Activated CD8-positive, alpha-beta T cell treated with anti-CD3 and anti-CD28 coated beads, Interleukin-2, amount 10 ng/mL, durations not matched to agents 7 days and 5 days (primary cell): ENCODE measurements at places on chromosomes 4 and X. TPM values are rescaled to one million over a fixed set of nuclear protein-coding genes. Genes with fewer than 3 reads are reported as not detected.

- no peak for DNase-seq
These were observed 20.8 kb downstream of the PRDM5 start for GRCh38 chr4:120901731-120902130.

DNA sequence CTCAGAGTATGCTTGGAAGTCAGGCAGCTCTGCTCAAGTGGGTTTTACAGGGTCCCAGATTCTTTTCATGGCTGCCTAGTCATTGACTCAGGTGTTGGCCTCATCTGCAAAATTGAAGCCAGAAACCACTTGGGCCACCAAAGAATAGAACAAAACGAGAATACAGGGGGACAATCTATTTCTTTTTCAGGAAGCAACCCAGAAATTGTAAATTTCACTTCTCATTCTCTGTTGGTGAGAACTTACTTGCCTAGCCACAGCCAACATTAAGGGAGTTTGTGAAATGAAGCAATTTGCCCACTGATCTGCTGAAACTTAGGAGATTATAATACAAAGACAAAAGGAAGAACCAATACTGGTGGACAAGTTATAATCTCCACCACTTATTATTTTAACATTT lies 8.6 kb upstream of the TKTL2 start:
- DNase-seq: no peak

GRCh38 chr4:7431696-7432530 lies 2.8 kb downstream of the PSAPL1 start:
- DNase-seq: no peak

DNA sequence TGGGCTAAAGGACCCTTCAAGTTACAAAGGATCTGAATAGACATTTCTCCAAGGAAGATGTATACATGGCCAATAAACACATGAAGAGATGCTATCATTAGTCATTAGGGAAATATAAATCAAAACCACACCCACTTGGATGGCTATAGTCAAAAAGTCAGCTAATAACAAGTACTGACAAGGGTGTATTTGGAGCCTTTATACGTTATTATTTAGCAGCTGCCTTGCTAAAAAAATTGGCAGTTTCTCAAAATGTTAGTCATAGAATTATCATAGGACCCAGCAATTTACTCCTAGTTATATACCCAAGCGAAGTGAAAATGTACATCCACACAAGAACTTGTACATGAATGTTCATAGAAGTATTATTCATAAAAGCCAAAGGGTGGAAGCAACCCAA lies 112.7 kb upstream of the DUSP21 start:
- DNase-seq: no peak

GRCh38 chrX:2685886-2686285 lies 5.2 kb upstream of the CD99 start:
- DNase-seq: no peak

GRCh38 chr4:152451496-152451895 lies 84.4 kb downstream of the FBXW7 start:
- no peak for DNase-seq

GRCh38 chr4:39636531-39637184 lies 2.0 kb downstream of the SMIM14 start:
- DNase-seq: peak; percentile 34

- DNase-seq: no peak
These were observed 87.4 kb upstream of the CT45A1 start for GRCh38 chrX:135625995-135626394.

GRCh38 chr4:68630371-68630770 lies 40.1 kb downstream of the UGT2B15 start:
- DNase-seq: no peak

GRCh38 chr4:74619931-74620702 lies 174.2 kb downstream of the BTC start:
- no peak for DNase-seq

DNA sequence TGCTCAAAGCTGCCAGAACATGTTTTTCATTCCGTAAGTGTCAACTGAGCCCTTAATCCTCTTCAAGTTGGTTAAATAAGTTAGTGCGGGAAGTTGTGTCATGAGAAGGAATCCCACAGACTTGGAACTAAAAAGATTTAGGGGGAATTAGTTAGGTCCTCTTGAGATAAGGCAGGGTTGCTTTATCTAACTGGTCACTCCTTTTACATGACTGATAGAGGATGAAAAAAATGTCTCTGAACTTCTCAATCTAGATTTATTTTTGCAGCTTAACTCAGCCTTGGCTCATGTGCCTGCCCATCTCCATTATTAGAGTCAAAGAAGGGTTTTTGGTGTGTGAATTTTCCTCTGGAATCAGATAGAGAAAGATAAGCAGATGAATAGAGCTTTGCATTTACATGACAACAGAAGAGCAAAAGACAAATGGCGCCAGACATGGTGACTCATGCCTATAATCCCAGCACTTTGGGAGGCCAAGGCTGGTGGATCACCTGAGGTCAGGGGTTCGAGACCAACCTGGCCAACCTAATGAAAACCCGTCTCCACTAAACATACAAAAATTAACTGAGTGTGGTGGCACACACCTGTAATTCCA lies 882.9 kb downstream of the RPA4 start:
- DNase-seq: no peak

GRCh38 chrX:19075754-19076153 lies 46.5 kb downstream of the ADGRG2 start:
- DNase-seq: no peak

GRCh38 chrX:102345916-102346315 lies 93.9 kb downstream of the NXF2B start:
- peak; percentile 62 for DNase-seq

- DNase-seq: no peak
These were observed 951.2 kb downstream of the PCDH18 start for GRCh38 chr4:136581119-136581518.

GRCh38 chr4:182960228-182960627 lies 43.0 kb upstream of the DCTD start:
- DNase-seq: no peak

DNA sequence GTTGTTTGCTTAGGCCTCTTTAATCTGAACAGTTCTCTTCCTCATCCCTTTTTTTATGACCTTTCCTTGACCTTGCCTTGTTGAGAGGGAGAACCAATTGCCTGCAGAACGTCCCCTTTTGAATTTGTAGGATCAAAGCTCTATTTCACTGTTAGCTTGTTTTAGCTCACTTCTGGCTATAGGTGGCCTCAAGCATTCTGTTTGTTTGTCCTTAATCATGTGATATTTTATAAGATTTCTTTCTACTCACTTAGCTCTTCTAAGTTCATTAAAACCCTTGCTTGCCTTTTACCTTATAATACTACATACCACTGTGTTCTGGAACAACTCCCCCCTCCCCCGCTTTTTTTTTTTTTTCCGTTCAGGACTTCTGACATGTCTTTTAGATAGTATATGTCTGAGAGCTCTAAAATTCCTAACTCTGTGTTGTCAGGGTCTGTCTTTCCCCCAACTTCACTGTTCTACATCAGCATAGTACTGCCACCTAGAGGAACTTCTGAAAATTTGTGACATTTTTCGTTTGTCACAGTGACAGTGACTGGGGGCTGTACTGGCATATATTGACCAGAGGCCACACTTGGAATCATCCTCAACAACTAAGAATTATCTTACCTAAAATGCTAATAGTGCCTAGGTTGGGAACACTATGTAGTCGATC lies 128.5 kb downstream of the LARP7 start:
- DNase-seq: no peak

The TCEAL2 gene
- total RNA-seq: not detected

The GNRHR gene
- total RNA-seq: not detected

The CLTRN gene
- total RNA-seq: not detected

The PF4V1 gene
- total RNA-seq: not detected

The ATP8A1 gene
- total RNA-seq: 37.2 TPM

The ODAPH gene
- total RNA-seq: not detected

The VSIG4 gene
- not detected for total RNA-seq

The MAGEA10 gene
- not detected for total RNA-seq

The MAGEB10 gene
- total RNA-seq: not detected

The SYTL5 gene
- total RNA-seq: not detected
